ENCODE measurements at places on chromosomes 3 and 15.

- DNase-seq, result no peak
Measured at GRCh38 chr15:37791693-37792092, 142.7 kb upstream of the TMCO5A start.

GRCh38 chr3:4804161-4805058 lies 174.8 kb upstream of the BHLHE40 start:
- peak; percentile 48 for DNase-seq

DNA sequence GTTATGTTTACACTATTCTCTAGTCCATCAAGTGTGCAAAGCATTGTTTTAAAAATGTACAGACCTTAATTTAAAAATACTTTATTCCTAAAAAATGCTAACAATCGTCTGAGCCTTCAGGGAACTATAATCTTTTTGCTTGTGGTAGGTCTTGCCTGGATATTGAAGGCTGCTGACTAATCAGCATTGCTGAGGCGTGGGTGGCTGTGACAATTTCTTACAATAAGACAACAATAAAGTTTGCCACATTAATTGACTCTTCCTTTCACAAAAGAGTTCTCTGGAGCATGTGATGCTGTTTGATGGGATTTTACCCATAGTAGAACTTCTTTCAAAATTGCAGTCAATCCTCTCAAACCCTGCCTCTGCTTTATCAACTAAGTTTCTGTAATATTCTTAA lies 384.0 kb upstream of the TGFBR2 start:
- peak; percentile 16 for DNase-seq

DNA sequence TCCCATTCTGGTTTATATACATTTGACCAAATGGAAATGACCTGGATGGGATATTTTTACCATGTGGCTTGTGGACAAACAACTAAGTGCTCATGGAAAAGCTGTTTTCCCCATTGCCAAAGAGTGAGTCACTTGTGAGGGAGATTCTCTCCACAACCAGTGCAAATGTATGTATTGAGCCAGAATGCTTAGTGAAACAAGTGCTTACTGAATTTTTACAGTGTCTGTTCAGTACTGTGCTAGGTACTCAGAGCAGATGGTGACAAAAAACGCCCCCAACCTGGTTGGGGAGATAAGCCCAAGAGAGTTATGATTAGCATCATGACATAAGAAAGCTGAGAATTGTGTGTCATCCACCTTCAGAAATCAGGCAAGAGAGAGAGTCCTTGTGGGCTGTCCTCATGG lies 2.3 kb downstream of the CHP1 start:
- peak; percentile 25 for DNase-seq

GRCh38 chr15:39783244-39783820 lies 691 bp upstream of the FSIP1 start:
- no peak for DNase-seq

DNA sequence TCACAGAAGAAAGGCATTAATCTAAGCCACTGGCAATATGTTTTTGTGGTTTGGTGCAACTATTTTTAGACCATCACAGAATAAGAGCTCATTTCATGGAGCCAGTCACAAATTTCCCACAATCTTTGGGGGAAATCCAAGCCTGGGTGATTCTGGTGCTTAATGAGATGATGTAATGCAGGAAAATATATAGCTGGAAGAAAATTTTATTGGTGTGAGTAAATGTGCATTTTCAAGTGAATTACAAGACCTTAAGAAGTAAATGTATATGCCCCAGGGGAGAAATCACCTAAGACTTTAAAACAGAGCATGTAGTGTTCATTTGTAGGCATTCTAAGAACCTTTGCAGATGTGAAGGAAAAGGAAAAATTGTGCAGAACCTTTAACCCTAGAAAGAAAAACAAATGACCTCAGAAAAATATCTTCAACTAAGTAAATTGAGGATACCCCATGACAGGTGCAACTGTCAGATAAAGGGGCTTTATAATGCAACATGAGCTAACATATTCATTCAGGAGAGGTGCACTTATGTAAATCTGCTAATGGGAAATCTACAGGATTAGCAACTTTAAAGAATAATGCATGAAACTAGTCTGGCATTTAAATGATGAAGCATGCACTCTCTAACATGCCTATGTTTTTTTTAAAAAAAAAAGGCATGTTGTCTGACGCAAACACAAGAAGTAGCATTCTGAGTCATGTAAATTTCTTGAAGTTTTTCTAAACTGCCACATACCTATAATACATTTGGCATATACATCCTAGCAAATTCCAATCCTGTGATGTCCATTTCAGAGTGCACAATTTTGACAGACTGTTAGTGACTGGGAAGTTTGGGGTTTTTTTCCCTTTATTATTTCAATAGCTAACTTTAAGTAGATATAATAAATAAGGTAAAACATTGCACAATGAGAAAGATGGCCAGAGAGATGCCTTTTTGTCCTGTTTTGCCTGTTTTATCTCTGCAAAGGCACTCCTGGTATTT lies 105.1 kb downstream of the MEX3B start:
- DNase-seq, result no peak

DNA sequence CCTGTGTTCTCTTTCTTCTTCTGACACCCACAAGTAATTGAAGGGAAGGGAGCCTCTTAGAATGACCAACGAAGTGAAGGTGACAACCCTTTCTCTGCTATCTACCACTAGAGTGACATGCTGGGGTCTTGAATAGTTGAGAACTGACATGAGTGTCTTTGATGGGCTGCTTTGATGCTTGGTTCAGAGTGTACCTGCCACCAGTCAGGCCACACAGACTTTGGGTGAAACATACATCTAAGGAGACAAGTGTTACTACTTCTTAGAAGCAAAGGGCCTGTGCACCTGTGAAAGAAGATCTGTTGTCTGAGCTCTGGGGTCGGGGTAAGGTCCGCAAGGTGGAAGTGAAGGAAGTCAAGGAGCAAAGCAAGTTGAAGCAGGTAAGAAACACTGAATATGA lies 1040.7 kb upstream of the CFAP20DC start:
- no peak for DNase-seq

DNA sequence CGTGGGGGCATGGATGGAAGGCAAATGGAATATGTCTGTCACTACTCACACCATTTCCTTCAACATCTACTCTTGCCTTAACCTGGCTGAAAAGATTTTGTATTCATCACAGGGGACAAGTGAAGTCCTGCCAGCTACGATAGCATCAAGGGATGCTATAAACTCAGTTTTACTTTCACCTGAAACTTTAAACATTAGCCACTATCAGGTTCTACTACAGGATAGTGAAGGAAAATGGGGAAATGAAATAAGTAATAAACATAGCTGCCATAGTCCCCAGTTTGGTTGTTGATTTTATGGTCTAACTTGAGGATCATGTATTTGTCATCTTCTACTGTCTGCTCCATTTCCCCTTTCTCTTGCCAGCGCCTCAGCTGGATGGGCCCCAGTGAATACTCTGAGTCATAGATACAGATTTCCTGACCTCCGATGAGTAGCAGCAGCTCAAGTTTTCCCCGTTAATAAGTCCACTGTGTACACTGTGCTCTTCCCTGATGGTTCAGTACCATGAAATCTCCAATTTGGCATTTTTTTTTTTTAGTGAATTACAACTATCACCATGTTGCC lies 338.2 kb upstream of the SLCO3A1 start:
- no peak for DNase-seq

GRCh38 chr3:67531181-67532101 lies 123.0 kb downstream of the SUCLG2 start:
- no peak for DNase-seq

Measured in activated CD4-positive, alpha-beta T cell treated with anti-CD3 and anti-CD28 coated beads for 36 hours (primary cell).